ENCODE measurements at places on chromosomes 7 and 10.

DNA sequence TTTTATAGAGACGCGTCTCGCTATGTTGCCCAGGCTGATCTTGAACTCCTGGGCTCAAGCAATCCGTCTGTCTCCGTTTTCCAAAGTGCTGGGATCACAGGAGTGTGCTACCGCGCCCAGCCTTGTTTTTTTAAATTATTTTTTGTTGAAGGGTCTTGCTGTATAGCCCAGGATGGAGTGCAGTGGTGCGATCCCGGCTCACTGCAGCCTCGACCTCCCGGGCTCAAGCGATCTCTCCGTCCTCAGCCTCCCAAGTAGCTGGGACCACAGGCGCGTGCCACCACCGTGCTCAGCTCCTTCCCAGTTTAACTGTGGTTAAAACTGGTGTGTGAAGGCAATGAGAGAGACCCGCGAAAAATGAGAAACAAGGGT lies 11.0 kb upstream of the HNRNPF start:
- no peak for DNase-seq

DNA sequence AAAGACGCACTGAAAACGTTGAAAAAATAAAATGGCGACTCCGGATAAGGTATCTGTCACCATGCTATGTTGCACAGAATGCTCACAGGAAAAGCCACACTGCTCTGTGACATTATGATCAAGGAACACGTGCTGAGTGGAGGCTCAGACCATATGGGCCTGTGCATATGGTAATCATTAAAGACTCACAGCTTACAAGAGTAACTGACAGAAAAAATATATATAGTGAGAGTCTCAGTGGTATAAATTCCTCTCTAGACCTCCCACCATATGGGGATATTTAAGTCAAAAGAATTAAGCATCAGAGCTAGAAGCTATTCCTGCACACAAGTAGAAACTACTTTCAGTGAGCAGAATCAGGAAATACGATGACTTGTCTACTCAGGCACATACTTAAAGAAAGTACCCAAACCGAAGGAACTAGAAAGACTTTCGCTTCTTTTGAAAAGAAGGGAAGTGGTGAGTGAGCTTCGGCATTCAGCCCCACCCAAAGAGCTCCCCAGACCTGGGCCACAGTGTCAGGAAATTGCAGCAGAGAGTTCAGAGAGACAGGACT lies 65.1 kb upstream of the MPP7 start:
- DNase-seq, result no peak

- no peak for DNase-seq
Measured at GRCh38 chr10:119658274-119658673, 7.1 kb downstream of the BAG3 start.

DNA sequence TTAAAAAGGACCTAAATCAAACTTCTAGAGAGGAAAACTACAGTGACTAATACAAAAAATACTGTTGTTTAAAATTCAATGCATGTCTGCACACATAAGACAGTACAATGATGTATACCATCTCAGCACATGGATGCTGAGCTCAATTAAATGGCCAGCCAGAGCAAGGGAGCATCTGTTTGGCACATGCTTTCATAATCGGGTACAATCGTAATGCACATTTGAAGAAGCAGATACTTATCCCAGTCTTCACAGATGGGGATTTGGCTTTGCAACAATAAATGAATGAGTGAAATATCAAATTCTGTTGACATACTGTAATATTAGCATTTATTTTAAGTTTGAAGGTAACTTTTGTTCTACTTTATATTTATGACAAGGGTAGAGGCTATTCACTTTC lies 187.8 kb downstream of the CRPPA start:
- DNase-seq, result no peak

DNA sequence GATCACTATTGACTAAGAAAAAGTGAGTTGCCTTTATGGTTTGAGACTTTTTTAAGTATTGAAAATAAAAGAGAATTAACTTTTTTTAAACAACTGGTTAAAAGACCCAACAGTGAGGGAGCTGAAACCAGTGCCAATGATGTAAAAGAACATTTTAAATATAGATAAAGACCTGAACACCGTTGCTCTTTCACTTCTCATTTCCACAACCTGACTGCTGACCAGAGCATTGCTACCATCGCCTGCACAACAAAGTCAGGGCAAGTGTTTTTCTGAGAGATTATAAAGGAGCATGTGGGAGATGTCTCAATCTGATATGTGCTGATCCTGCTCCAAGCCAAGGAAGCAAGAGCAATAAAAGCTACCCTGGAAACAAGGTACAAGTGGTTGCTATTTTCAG lies 34.7 kb downstream of the IMMP2L start:
- no peak for DNase-seq

Measured in NCI-H526 (cell line).